ENCODE measurements at places on chromosomes 6 and 20.

- no peak for DNase-seq
Measured at GRCh38 chr20:54098047-54098446, 27.7 kb upstream of the BCAS1 start.

GRCh38 chr6:101296169-101296960 is 97.1 kb upstream of the GRIK2 start:
- DNase-seq, result no peak

GRCh38 chr6:148235446-148235845 is 107.2 kb upstream of the SASH1 start:
- no peak for DNase-seq

DNA sequence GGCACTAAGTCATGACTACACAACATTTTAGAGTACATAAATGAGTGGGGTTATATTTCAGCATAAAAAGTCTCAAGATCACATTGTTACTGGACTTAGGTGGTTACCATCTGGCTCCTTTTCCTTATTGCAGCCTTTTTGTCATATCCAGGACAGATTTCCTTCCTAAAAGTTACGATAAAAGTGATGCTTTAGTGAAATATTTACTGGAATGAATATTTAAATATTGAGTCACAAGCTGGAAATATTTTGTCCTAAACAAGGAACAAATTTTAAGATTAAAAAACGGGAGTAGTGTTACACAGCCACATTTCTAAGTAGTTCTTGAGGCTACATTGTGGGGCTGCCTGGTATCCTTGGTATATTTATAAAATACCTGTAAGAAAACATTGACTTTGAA is 52.2 kb downstream of the CDC40 start:
- no peak for DNase-seq

DNA sequence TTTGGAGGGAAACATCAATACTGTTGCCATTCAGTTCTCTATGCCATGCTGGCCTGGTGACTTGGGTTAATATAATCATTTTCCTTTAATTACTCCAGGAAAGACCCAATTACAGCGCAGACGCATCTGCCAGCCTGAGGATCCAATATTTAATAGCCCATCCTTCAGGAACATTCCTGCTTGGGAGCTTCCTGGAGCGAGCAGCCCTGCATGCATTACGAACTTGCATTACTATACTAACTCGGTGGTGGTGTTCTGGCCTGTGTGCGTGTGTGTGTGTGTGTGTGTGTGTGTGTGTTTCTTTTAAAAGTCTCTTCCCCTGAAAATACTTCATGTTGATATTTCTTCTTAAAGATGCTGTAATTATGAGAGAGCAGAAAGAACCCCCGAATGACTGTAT is 26.5 kb downstream of the PMEPA1 start:
- DNase-seq, result no peak
